ENCODE measurements at places on chromosomes 16 and 17.

- DNase-seq = no peak
Measured at GRCh38 chr17:71247441-71248015, 873.3 kb upstream of the SOX9 start.

- no peak for DNase-seq
Measured at GRCh38 chr17:48439875-48440505, 10.0 kb upstream of the SKAP1 start.

DNA sequence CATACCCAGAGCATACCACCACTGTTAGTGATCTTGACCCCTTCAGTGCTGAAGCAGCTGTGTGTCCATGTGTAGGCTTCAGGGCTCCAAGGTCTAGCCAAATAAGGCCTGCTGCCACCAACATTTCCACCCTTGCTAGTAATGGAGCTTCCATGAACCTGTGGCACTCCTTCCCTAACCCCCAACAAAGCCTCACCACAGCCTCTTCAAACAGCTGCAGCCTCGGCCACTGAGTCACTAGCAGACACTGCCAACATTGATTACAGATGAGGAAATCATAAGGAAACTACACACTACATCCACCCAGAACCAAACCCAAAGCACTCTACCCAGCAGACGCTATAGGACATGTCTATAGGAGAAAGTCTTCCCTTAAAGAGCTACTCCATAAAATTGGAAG, 610.7 kb downstream of the KCNJ2 start:
- peak; percentile 0 for DNase-seq

DNA sequence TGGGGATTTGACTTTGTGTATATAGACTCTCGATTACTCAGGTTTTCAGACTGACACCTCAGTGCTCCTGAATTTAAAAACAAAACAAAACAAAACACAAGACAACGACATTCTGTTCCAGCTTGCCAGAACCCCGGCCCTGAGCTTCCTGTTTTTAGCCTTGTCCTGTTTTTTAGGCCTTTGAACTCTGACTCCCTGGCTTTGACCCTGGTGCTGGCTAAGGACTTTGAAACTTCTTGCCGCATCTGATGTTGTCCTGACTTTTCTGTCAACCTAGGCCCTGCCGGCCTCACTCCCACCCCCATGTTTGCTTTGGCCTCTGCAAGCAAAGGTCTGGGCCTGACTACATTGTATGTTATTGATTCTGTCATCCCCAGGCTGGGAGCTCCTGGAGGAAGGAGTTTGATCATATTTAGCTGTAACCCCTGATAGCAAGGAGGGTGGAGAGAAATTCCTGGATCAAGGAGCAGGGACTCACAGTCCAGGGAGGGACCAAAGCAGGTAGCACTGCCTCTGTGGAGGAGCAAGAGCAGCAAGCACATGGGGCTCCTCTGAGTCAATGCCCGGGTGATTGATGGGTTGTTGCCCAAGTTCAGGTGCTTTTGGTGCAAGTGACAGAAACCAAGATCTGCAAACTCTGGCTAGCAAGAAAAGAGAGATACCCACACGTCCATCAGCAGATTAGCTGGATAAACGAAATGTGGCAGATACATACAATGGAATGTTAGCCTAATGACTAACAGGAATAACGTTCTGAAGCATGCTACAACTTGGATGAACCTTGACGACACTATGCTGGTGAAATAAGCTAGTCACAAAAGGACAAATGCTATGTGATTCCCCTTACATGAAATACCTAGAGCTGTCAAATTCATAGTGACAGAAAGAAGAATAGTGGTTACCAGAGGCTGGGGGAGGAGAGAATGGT, 7.7 kb downstream of the CCL16 start:
- DNase-seq = peak; percentile 50

GRCh38 chr16:49554681-49555080, 181.1 kb downstream of the C16orf78 start:
- no peak for DNase-seq

GRCh38 chr17:76547183-76547641, 7.4 kb downstream of the PRCD start:
- DNase-seq = no peak

- no peak for DNase-seq
Measured at GRCh38 chr16:68115851-68116250, 30.7 kb downstream of the NFATC3 start.

- no peak for DNase-seq
Measured at GRCh38 chr17:50169121-50169764, 3.4 kb downstream of the SGCA start.

- no peak for DNase-seq
Measured at GRCh38 chr16:84349862-84350684, 18.3 kb upstream of the ATP2C2 start.

DNA sequence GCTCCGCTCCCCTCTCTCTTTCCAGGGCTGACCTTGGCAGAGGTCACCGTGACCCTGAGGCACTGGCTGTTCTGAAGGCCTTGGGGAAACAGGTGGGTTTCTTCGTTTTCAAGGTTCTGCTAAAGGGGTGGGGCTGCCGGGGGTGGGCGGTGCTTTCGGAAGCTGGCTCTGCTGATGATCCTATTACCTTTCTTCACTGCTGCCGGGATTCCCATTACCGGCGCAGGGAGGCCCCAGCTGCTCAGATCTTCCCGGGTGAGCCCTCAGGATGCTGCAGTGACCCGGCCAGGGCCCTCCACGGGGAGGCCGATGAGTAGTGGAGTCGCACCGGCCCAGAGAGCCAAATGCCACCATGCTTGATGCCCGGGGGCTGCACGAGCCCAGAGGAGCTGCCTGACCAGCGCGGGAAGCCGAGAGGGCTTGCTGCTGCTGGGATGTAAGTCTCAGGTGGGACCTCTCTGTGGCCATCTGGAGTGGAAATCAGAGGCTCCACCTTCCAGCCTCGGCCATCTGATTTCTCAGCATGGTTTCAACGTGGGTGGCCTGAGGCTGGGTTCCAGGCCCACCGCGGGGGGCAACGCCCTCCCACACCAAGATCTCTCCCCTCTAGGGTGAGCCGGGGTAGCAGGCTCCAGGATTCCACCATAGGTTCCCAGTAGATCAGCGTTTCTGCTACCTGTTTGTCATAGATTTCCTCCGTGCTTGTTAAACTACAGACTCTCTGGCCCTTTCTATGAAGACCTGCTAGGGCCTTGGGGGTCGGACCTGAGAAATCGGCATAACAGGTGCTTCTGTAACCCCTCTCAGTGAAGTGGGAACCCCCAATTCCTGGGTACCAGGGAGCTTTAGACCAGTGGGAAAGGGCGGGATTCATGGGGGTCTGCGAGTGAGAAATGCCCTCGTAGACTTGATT, 21.6 kb upstream of the ADCY7 start:
- DNase-seq = no peak

DNA sequence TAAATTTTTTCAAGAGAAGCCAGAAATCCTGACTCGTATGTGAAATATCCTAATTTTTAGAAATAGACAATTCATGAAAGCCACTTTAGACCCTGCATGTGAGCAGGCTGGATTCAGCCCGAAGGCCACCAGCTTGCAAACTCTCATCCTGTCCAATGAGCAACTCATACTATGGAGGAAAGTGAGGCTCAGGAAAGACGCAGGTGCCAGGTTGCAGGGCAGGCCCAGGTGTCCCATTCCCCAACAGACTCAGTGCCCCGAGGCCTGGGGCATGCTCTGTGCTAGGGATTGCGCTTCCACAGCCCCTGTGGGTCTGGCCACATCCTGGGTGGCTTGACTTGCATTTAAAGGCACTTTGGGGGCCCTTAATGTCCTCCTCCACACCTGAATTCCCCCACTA, 16.7 kb upstream of the RASD1 start:
- DNase-seq = no peak

DNA sequence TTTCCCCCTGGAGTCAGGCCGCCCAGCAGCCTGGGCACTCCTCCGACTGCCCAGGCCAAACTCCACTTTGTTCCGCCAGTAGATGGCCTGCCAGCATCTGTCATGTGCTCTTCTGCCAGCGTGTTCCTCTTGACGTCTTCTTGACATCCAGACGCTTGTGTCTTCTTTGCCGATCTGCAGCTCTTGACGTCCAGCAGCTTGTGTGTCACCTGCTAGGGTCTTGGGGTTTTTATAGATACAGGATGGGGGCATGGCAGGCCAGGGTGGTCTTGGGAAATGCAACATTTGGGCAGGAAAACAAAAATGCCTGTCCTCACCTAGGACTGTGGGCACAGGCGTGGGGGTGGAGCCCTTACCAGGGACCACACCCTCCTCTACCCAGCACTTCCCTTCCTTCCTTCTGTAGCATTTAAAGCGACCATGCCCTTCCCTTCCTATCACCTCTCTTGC, 88.7 kb downstream of the BMERB1 start:
- no peak for DNase-seq

DNA sequence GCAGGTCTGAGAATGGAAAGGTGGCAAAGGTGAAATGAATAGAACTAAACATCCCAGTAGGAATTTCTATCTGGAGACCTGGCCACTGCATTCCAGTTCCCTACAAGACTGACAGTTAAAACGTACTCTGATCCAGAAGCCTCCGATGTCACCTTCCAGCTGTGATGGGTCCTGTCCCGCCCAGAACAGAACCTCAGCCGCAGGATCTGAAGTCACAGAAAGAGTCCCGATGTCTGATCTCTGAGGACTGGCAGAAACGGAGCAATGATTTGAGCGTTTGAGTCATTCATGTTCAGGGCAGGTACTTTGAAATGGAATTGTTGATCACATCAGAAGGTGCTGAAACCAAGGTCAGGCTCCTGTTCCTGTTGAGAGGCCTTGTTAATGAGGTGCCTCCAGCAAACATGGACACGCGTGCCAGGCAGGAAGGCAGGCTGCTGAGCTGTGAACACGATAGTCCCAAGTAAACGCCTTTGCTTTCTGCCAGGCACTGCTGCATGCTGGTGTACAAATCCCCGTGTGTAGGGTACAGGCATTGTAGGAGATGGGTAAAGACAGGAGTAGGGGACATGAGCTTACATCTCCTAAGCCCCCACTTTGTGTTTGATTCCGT, 61.4 kb downstream of the VAT1L start:
- DNase-seq = no peak

- DNase-seq = no peak
Measured at GRCh38 chr16:89593841-89594240, 18.3 kb downstream of the CPNE7 start.

- no peak for DNase-seq
Measured at GRCh38 chr16:75048530-75048929, 49.7 kb downstream of the ZNRF1 start.

DNA sequence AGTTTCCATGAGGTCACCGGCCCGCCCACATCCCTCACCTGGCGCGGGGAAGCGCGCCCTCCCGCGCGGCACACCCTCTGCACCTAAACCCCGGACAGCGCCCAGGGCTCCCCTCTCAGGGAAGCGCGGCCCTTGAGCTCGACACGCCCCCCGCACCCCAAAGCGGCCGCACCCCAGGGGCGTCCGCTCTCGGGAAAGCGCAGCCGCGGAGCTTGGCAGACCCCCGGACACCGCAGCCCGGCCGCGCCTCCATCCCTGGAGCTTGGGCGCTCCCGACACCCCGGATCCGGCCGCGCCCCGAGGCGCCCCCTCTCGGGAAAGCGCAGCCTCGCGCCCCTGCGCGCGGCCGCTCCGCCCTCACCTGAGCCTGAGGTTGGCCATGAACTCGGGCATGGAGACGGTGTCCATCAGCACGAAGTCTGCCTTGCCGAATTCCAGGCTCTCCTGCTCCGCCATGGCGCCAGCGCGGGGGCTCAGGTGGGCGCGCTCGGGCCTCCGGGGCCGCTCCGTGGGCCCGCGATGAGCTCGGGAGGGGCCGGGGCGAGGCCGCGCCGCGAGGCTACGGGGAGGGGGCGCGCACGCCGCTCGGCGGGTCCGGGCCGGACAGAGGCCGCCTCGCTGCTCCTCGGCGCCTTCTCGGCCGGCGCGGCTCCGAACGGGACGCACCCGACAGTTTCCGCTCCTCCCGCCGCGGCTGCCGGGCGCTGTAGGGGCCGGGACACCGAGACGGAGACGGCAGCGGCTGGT, at the start of gene MYO1D:
Gene MYO1D (minus strand): TSS at position 708 of the 747 bp plus-strand sequence. CDS start 252 bp downstream, at position 456.
- DNase-seq = no peak

GRCh38 chr17:12618557-12618956, 47.1 kb upstream of the MYOCD start:
- DNase-seq = no peak

DNA sequence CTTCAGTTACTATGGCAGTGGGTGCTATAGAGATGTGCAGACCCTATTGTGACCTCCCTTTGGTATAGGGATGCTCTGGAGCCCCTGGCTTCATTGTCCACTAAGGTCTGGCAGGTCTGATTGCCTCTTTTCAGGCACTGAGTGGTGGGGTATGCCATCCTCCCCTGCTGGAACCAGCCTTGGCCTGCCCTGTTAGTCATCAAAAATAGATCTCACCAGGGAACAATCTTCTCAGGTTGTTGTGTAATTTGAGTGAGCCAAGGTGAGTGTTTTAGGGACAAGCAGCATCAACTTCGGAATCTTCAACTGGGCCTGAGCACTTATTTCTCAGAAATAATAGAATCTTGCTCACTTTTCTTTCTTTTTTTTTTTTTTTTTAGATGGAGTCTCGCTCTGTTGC, 19.6 kb downstream of the HMOX2 start:
- no peak for DNase-seq

DNA sequence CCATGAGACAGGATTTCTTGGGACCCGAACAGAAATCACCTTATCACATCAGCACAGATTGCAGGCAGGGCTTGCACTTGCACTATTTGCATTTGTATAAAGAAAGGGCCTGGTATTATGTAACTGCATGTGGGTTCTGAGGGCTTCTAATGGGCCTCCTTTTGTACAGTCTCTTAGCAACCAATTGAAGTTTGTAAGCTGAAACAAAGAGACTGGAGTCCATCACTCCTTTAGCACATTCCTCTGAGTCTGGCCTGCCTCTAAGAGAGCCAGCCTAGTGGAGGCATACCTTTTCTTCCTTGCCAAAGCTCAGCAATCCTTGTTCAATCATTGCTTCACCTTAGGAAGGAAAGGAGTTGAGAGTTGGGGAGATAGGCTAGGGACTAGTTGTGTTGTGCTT, 387.1 kb downstream of the XYLT1 start:
- DNase-seq = no peak

GRCh38 chr17:15260376-15261257, 4.5 kb downstream of the PMP22 start:
- DNase-seq = no peak

DNA sequence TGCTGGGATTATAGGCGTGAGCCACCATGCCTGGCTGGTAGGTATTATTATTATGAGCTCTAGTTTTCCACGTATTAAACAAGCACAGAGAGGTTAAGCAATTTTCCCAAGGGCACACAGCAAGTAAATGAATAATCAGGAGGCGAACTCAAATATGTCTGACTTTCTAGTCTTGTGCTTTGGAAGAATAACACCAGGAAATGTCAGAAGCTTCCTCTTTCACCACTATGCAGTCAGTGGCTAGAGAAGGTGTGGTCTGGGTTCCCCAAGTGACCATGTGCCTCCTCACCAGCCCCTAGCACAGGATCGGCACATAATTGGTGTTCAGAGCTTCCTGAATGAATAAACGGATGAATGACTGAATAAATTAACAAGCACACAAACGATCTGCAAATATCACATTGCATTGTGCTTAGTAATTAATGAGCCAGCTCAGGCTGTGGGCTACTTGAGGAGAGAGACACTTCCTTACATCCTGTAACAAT, 21.6 kb upstream of the SCNN1B start:
- peak; percentile 87 for DNase-seq

- DNase-seq = no peak
Measured at GRCh38 chr17:29619251-29619650, 3.5 kb downstream of the CORO6 start.

GRCh38 chr16:81071805-81072204, 5.2 kb downstream of the C16orf46 start:
- DNase-seq = peak; percentile 58

Data from epithelial cell of prostate (primary cell).